ENCODE measurements at places on chromosomes 6 and 20.

- DNase-seq = no peak
Measured at GRCh38 chr6:42937548-42938427, 8.5 kb downstream of the CNPY3 start.

DNA sequence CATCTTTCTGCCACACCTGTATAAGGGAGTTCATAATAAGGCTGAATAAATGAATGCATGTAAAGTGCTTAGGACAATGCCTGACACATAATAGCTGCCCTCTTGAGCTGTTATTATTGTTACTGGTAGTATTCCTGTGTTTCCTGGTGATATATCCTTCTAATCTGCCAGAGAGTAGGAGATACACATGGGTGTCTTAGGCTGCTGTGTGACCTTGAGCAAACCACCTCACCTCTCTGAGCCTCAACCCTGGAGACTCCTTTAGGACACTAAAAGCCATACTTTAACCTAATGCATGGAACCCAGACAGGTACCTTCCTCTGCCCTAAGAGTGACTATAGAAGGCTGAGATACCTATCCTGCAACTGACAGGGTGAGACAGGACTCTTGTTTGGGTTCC lies 7.6 kb downstream of the SCRT2 start:
- no peak for DNase-seq

GRCh38 chr6:71537717-71538116 lies 249.1 kb downstream of the OGFRL1 start:
- DNase-seq = no peak

DNA sequence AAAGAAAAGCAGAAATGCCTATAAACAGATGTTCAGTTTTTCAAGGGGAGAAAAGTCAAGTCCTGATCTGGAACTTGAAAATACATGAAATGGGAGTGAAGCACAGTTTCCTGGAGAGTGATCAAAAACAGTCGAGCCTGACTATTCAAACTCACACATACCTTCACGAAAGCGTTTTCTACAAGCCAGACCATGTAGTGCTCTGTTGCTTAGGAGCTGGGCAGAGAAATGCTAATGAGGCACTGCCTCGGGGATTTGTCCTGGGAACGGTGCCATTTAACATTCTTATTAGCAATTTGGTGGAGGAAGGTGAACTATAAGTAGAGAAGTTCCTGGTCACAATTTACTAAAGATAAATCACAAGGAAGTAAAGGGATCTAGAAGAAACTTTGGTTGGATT lies 5.9 kb downstream of the NHSL1 start:
- no peak for DNase-seq

GRCh38 chr6:89888871-89889270 lies 5.4 kb upstream of the GJA10 start:
- no peak for DNase-seq

DNA sequence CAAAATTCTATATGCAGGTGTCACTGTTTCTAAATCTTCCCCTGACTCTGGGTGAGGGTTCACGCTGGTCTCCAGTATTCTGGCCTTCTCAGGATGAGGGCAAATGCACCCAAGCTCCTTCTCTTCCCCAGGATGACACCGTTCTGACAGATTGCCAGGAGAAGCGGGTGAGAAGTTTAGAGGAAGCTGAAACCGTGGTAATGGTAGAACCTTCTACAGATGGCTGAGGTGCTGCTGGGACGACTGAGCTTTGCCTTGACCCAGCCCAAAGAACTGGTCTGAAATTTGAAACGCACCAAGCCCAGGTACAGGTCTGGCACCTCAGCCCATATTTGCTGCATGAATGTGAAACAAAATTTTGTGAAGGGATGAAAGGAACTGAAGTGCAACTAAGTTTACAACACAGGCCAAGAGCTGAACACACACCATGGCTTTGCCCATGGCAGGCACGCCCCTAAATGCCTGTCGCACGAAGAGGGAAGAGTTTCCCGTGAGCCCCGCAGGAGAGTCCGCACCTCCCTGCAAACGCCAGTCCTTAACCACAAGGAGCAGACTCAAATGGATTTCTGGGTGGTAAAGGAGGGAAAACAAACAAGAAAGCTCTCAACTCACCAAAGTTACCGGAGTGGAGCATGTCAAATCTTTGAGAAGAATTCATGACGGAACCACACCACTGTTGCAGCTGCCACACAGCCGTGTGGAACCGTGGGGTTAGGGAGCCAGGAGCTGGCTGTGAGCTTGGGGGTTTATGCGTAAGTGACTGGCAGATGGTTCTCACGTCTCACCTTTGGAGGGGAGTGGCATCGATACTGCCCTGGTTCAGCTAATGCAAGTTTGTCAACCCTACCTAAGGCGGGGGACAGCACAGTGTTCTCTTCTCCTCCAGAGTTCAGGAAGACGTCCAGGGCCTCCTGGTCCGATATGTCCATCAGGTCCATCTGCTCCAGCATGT lies 138.9 kb downstream of the DTNBP1 start:
- no peak for DNase-seq
